ENCODE measurements at places on chromosomes 7 and 10.

DNA sequence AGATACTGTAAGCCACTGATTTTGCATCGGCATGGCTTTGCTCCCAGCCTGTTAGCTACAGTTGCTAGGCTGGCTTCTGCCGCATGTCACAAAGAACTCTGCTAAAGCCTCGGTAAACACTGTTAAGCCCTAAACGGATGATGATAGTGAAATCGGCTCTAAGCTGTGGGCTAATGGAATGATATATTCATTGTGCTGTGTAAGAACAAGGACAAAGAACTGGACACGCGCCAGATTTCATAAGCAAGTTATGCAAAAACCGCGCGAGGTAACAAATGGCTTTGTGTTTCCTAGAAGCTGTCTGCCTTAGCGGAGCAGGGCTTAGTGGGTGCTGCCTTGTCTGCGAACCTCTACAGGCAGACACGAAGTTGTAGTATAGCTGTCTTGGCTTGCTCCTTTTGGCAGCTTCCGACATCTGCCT, 331.3 kb upstream of the COBL start:
- no peak for DNase-seq

DNA sequence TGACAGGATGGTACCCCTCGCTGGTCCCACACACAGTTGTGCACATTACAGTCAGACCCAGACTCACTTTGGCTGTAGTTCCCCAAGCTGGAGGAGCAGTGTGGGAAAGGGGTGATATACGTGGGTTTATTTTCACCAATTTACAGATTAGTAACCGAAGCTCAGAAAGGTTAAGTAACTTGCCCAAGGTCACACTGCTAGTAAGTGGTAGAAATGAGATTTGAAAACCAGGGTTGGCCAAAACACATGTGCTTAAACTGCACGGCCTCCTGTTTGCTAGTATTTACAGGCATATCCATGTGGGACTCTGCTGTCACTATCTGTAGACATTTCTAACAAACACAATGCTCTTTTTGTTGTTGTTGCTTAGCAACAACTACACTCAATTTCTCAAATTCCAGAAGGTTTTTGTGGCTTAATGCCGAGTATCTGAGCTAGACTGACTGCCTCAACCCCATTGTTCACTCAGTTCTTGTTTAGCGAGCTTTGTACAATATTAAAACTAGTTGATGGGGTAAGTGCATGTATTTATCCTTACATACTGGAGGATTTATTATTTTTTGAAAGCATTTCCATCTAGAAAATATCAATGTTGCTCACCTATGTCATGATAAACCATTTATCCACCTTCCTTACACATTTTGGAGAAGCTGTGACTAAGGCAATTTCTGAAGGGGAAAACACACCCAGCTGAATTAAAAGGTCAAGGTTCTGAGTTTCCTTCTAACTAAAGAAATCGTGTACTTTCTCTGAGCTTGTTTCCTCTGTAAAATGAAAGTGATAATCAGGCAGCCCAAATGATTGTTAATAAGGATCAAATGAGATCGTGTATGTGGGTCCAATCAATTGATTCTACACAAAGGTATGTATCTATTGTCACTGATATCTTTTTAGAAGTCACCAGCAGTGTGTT, 5.3 kb upstream of the TMEM139 start:
- DNase-seq, result peak; percentile 21

- no peak for DNase-seq
Measured at GRCh38 chr10:63313066-63313717, 152.6 kb downstream of the JMJD1C start.

DNA sequence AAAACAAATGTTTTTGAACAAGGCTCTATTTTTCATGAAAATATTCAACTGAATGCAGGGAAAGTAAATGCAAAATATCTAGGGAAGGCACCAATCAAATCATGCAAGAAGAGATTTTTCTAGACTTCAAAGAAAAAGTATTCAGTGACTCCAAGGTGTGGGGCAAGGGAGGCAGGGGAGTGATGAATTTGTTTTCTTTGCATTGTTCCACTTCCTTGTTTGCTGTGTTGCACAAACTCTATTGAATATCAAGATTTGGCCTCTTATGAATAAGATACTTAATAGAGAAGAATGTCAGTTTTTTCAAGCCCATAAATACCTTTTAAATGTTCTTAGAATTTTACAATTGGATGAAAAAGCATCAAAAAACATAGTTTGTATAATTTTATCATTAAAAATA, 26.4 kb downstream of the STEAP1 start:
- DNase-seq, result no peak

- no peak for DNase-seq
Measured at GRCh38 chr7:47726047-47726726, 144.3 kb upstream of the TNS3 start.

DNA sequence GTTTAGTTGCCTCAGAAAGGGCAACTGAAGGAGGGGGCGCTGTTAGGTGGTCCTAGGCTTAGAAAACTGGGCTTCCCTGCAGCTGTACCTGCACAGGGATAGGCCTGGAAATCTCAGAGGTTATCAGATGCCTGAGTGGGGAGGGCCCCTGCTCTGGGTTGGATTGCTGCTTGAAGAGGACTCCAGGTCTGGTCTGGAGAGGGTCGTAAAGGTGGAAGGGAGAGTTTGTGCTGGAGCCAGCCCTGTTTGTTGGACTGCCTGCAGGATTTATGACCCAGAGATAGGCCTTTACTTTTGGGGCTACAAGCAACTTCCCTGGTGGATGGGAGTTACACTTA, 765.9 kb downstream of the GRID1 start:
- DNase-seq, result no peak

GRCh38 chr10:61029411-61029810, 85.4 kb upstream of the RHOBTB1 start:
- no peak for DNase-seq

- DNase-seq, result no peak
Measured at GRCh38 chr10:15267496-15267895, 99.0 kb upstream of the NMT2 start.

DNA sequence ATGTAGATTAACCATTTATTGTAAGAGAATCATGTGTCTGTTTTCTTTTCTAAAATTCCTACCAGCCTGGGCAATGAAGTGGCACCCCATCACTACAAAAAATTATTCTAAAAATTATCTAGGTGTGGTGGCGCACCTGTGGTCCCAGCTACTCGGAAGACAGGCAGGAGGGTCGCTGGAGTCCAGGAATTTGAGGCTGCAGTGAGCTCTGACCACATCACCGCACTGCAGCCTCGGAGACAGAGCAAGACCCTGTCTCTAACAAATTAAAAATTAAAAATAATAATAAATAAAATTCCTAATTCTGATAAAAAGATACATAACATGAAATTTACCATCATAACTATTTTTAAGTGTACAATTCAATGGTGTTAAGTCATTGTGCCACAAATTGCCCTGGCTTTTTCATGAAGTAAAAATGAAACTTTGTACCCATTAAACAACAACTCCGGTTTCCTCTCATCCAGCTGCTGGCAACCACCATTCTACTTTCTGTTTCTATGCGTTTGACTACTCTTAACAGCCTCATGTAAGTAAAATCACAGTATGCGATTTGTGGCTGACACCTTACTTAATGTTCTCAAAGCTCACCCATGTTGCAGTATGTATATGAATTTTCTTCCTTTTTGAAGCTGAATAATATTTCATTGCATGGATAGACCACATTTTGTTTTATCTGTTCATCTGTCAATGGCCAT, 20.6 kb upstream of the USP6NL start:
- no peak for DNase-seq

DNA sequence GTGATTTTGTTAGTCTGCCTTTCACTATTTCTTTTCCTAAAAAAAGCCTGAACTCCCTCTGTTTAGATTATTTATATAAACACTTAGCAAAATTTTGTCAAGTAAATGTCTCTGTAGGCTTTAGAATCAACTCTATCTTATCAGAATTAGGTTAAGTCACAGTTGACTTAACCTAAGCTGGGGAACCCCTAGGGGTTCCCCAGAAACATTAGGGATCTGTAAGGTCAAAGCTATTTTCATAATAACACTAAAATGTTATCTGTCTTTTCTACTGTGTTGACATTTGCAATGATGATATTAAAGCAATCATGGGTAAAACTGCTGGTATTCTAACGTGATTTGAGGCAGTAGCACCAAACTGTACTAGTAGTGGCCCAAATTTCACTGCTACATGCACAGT, 24.3 kb downstream of the DYNC1I1 start:
- DNase-seq, result no peak

- no peak for DNase-seq
Measured at GRCh38 chr10:108545921-108546320, 1377.4 kb downstream of the XPNPEP1 start.

- no peak for DNase-seq
Measured at GRCh38 chr7:121480058-121480457, 84.0 kb upstream of the FAM3C start.

DNA sequence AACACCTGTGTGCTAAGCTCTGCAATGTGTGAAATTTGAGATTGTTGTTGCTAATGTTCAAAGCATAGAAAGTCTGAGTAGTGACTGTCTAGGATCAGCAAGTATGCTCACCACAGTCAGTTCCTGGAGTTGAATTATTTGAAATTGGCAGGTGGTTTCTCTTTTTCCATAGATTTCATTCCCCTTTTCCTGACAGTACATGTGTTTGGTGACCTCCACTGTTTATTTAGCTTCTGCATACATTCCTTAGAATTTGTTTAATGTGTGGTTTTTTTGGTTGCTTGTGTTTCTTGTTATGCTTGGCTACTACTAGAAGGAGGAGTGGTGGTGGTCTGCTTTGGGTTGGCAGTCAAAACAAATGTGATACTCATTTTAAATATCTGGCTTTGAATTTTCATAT, 52.3 kb downstream of the FOXP2 start:
- DNase-seq, result no peak

GRCh38 chr10:110747609-110748464, 103.7 kb downstream of the RBM20 start:
- peak; percentile 5 for DNase-seq

GRCh38 chr10:10294881-10295529, 722.7 kb upstream of the CELF2 start:
- no peak for DNase-seq

DNA sequence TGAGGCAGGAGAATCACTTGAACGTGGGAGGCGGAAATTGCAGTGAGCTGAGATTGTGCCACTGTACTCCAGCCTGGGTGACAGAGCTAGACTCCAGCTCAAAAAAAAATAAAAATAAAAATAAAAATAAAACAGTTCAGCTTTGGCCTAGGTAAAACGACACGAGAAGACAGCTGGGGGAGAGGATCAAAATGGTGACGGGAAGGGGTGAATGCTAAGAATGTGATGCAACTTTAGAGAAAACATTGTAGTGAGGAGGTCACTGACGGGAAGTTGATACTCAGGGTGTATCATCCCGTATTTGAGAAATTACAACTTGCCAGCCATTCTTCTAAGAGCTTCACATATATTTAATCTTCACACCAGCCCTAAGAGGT, 1.1 kb downstream of the NDST2 start:
- no peak for DNase-seq

GRCh38 chr7:140433396-140433795, 29.5 kb downstream of the RAB19 start:
- DNase-seq, result no peak

DNA sequence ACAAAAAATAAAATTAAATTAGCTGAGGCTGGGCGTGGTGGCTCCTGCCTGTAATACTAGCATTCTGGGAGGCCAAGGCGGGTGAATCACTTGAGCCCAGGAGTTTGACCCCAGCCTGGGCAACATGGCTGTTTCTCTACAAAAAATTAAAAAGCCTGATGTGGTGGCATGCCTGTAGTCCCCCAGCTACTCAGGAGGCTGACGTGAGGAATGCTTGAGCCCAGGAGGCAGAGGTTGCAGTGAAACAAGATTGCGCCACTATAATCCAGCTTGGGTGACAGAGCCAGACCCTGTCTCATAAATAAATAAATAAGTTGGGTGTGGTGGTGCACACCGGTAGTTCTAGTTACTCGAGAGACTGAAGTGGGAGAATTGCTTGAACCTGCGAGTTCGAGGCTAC, 65.1 kb downstream of the GNA12 start:
- DNase-seq, result no peak

DNA sequence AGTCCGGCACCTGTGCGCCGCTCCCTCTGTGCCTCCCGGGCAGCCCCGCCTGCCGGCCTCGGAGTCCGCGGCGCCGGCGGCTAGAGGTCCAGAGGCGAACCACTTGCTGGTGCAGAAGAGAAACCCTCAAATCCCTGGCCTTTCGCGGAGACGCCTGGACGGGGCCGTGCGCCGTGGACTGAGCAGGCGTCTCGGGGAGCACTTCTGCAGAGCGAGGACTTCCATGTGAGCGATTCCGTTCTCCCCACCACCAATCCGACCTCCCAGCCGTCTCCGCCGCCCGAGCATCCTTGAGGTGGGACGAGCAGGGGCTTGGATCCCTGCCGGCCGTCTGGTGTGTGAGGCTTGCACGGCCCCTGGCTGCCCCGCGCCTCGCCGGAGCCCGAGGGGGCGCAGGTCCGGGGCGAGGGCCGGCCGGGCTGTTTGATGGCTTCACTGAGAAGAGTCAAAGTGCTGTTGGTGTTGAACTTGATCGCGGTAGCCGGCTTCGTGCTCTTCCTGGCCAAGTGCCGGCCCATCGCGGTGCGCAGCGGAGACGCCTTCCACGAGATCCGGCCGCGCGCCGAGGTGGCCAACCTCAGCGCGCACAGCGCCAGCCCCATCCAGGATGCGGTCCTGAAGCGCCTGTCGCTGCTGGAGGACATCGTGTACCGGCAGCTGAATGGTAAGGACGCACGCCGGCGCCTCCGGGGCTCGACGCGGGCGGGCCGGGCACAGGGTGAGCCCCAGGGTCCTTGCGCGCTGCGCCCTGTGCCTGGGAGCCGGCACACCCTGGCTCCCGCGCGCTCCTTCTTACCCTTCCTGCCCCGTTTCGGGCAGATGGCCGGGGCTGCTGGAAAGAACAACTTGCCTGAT, 660 bp downstream of the GALNT17 start:
- no peak for DNase-seq

GRCh38 chr7:53697913-53698312, 662.5 kb downstream of the POM121L12 start:
- no peak for DNase-seq

DNA sequence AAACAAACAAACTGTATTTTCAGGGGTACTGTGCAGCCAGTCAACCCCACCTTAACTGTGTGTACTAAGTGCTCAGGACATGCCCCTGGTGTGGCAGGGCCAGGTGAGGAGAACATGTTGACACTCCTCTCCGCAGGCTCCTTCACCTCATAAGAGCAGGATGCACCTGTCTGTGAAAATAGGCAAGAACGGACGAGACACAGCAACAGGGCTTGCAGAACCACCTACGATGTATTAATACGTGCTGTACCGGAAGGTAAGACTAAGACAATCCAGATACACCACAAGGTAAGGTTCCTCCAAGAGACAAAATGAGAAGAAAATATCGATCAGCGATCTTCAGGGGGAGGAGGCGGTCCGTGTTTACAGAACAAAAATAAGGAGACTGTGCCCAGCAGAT, 65.8 kb upstream of the CAMK2B start:
- no peak for DNase-seq

GRCh38 chr10:22010973-22011408, 7.5 kb upstream of the DNAJC1 start:
- no peak for DNase-seq

GRCh38 chr7:151148319-151149259, 18.9 kb downstream of the GBX1 start:
- no peak for DNase-seq

GRCh38 chr10:113431398-113432160, 121.3 kb upstream of the HABP2 start:
- DNase-seq, result peak; percentile 53
